ENCODE measurements at places on chromosomes 11 and 22.

GRCh38 chr22:50174382-50175190 is 4.1 kb downstream of the PANX2 start:
- DNase-seq: no peak

- DNase-seq: no peak
These were observed 71.8 kb downstream of the PDE2A start for GRCh38 chr11:72602250-72602904.

- no peak for DNase-seq
These were observed 39.7 kb downstream of the RRP8 start for GRCh38 chr11:6563667-6564066.

- no peak for DNase-seq
These were observed 34.9 kb downstream of the TRAF6 start for GRCh38 chr11:36475192-36475591.

GRCh38 chr22:45230026-45230721 is 10.5 kb downstream of the KIAA0930 start:
- DNase-seq: no peak

DNA sequence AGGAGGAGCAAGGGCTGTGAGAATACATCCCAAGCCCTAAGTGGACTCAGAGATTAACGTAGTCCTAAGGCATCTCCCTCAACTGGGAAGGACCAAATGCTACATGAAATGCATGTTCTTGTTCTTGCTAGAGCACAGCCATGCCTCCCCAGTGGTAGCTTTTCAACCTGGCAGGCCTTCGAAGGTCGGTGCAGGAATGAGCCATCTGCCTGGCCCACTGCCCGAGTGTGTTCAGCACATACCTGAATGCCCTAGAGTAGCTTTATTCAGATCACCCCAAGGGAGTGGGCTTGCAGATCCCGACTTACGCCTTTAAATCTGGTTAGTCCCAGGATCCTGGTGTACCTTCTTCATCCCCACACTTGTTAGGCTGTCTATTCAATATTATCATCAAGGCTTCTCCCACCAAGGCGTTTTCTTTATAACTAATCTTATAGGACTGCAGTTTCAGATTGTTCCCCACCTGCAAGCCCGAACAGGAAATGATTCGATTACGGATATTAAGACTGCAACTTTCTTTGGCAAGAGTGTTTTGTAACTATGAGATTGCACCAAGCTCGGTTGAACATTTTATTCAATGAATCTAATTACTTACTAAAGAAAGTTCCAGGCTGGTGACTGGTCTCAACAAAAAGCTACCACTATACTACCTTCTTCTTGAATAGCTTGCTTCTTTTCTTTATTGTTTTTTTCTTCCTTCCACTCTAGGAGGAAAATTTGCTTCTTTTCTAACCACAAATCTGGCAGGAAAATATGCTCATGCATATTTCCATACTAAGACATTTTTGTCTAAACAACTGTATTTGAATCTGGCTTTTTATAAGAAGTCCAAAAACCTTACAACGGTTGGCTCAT is 115.6 kb downstream of the SGSM3 start:
- DNase-seq: no peak

DNA sequence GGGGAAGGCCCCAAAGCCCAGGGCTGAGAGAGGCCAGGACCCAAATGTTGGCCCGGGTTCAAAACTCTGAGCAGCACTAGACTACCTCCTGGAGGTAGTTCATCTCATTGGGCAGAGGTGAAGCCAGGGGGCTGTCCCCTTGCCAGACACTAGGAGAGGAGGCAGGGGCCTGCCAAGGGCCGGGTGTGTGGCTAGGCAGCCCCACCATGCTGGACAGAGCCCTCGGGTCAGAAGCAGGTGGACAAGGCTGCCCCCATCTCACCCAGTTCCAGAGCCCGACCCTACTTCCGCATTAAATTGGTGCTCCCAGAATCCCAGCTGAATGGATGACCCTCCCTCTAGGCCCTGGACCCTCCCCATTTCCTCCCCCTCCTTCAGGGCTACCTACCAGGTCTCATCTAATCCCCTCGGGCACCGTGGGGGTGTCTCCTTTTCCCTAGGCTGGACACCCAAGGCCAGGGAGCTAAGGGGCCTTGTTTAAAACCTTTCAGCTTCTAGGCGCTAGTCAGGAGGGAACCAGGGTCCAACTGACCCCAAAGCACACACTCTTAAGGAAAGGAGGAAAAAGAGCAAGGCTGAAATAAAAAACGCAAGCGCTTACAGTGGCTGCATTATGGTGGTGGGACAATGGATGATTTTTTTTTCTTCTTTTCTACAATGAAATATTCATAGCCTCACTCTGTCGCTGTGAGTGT is 72.1 kb upstream of the TCF20 start:
- DNase-seq: no peak

DNA sequence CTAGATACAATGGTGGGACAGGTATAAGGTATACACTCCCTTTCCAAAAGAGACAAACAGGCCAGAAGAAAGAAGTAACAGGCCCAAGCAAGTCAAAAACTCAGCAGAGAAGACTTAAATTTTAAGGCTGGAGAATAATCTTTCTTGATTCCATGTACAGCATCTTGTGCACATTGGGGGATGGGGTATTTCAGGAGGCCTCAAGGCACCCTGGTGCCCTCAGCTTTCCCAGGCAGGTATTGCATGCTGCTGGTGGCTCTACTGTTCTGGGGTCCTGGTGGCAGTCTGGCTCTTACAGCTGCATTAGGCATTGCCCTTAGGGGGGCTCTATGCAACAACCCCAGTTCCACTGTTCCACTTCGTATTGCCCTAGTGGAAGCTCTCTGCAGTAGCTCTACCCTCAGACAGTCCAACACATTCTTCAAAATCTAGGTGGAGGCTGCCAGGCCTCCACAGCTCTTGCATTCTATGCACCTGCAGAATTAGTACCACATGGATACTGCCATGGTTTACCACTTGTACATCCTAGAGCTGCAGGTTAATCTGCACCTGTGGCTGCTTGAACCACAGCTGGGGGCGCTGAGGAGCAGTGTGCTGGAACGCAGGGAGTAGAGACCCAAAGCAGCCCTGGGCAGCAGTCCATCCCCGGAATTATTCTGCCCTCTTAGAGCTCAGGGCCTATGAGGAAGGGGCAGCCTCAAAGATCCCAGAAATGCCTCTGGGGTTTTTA is 4.2 kb upstream of the CTSC start:
- peak; percentile 48 for DNase-seq

GRCh38 chr11:9176550-9176949 is 85.2 kb upstream of the SCUBE2 start:
- no peak for DNase-seq

DNA sequence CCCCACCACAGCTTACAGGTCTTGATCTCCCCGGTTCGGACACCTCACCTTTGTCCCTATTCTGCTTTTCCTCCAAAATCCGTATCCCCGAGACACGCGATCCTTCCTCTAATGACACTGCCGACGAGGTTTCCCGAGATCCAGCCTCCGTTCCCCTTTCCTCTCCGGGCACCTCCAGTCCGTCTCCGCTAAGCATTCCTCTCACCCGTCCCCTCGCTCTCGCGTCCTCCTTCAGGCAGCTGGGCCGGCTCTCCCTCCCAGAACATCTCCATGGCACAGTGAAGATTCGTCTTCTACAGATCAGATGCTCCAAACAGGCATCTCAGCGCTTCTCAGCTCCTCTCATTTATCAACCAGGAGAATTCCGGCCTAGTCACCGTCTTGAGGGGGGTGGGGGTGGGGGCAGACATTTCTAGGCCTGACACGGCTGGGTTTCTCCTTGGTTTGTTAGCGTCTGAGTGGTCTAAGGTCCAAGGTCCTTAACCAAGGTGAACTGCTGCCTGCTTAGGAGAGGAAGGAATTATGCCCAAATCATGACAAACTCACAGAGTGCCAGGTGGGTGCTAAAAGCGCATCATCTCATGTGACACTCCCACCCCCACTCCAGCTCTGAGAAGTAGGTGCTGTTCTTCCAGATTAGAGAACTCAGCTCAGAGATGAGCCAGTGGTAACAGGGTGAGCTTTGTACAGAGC is at the start of gene SPTBN2:
Gene SPTBN2 (minus strand): TSS at position 524 of the 693 bp plus-strand sequence. CDS start 7,976 bp downstream, outside the sequence.
- DNase-seq: peak; percentile 65

DNA sequence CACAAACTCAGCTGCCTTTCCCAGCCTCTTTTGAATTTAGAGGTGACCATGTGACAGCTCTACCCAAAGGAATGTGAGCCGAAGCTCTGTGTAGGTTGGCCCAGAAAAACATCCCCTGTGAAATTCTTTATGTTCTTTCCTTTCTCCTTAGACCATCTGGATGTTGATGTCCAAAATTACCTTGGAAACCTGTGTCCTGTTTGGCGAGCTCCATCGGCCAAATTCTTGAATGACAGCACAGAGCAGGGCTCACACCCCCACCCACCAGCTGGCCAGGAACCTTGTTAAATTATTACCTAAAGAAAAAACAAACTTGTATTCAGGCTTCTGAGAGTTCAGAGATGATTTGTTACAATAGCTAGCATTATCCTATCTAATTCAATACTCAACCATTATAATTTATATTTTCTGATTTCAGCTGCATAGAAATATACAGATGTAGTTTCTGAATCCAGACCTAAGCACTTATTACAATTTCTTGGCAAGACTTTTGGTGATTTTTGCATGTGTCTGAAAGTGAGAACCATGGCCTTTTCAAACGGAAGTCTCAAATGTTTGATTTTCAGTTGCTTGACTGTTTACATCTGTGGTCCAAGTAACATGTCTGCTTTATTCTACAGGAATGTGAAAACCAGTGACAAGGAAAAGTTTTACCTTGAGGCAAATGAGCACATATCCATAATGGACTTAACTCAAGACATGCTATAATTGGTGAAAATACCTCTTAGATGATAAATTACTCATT is 554.2 kb downstream of the NTM start:
- no peak for DNase-seq

GRCh38 chr11:134758342-134758931 is 346.4 kb upstream of the B3GAT1 start:
- no peak for DNase-seq

GRCh38 chr11:31692466-31692865 is 118.7 kb downstream of the PAX6 start:
- DNase-seq: no peak

DNA sequence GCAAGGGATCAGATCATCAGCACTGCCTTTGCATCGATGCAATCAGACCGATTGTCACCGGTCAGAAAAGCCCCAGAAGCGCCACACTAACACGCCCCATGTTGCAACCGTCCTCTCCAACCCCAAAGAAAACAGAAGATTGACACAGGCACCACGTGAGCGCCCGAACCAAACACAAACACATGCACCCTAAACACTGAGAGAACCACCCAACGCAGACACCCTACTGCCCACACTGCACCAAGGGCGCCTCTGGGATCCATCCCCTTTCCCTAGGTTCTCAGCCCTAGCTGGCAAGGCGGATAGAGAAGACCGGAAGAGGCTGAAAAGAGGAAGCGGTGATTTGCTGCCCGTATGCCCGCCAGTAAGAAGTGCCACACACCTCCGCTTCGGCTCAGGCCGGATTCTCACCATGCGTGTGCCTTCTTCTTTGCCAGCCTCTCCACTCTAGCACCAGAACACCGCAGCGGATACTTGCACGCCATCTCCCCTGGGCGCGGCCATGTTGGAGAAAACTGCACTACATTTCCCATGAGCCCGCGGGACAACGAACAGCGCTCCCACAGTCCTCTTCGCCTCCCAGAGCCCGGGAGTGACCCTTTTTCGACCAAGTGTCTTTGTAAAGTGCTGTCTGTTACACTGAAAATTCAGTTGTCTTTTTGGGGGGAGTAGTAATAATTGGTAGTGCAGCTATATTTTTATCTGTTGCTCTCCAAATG is at the start of gene ALKBH8:
Gene ALKBH8 (minus strand): TSS at position 517 of the 719 bp plus-strand sequence. CDS start 4,842 bp downstream, outside the sequence.
- peak; percentile 82 for DNase-seq

- DNase-seq: peak; percentile 38
These were observed 131.6 kb downstream of the MAML2 start for GRCh38 chr11:96211436-96211835.

DNA sequence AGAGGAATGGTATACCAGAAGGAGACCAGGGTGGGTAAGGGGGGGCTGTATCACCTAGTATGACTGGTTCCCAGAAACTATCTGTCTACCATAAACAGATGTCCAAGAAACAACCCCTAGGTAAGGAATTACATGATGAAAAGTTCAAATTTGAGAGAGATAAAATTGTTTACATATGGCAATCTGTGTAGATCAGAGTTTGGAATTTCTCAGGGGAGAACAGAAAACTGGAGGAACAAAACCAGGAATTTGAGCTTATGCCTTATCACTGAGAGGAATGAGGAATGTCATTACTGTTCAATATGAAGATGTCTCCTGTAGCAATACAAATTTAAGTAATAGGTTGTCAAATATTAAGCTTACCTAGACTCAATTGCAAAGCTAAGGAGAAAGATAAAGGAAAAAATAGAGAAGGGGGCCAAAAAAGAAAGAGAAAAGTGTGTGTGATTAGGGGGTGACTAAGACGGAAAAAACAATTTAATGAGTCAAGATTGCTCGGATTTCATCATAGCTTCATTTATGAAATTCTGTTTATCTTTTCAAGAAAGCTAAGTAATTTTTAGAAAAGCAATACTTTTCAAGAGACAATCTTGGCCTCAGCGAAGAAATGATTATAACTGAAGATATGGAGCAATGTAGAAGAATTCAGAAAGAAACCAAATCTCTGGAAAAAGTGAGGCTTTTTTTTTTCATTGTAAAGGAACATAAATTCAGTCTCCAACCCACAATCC is 117.8 kb downstream of the APOL5 start:
- DNase-seq: peak; percentile 34

GRCh38 chr11:21104641-21105040 is 435.3 kb downstream of the NELL1 start:
- DNase-seq: no peak

DNA sequence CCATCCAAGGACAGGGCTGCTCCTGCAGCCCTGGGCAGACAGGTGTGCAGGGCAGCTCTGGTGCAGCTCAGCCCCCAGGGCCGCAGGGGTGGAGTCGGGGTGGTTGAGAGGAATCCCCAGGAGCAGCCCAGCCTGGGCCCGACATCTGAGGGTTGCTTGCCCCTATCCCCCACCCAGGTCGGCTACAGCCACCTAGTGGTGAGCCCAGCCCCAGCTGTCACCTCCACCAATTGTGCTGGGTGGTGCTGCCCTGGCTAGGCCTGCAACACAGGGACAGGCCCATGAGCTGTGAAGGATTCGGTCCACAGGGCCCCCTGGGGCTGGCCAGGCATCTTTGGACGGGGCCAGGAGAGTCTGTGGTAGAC is 29.6 kb downstream of the RTN4R start:
- DNase-seq: peak; percentile 75

- peak; percentile 63 for DNase-seq
These were observed 540.3 kb downstream of the NTM start for GRCh38 chr11:131910523-131911387.

- DNase-seq: no peak
These were observed 668.0 kb downstream of the ETS1 start for GRCh38 chr11:127919206-127920000.

GRCh38 chr11:6681505-6681904 is 1.6 kb downstream of the MRPL17 start:
- peak; percentile 35 for DNase-seq

All from mesendoderm (in vitro differentiated cells).